Common myeloid progenitor, CD34-positive (primary cell): ENCODE measurements at places on chromosomes 13 and 19.
A peak's percentile ranks its signal among the peaks of the same experiment; 100 is the strongest.

DNA sequence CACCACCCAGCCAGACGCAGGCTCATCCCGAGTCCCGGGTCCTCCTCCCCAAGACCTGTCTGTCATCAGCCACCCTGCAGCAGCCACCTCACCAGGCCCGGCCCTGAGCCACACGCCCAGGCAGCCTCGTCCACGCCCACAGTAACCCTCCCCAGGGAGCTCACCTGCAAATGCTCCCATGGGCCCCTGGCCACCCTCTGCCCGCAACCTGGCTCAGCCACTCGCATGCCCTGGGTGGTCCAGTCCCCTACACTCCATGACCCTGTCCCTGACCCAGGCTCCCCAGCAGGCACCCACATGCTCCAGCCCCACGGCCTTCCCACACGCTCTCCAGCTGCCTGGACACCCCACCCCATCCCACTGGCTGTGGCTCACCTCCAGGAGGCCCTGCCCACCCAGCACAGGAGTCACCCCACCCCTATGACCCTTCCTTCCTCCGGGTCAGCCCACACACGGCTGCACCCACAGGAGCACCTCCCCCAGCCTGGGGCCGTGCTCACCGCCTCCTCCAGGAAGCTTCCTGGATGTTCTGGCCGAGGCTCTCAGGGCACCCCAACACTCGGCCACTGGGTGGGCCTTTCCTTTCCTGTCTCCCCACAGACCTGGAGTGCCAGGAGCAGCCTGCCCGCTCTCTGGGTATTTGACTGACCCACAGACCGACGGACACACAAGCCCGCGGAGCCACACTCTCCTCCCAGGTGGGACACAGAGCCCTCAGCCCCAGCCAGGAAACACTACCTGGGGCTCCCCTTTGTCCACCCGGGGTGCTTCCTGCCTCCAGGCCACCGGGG, 3.6 kb downstream of the TMEM259 start:
- no peak overlapping the region for H3K4me3 ChIP-seq
- no peak for DNase-seq
- H3K27ac ChIP-seq: peak overlapping the region; percentile 61
- peaks cover 13% of the 10 kb centered on the region for H3K36me3 ChIP-seq

DNA sequence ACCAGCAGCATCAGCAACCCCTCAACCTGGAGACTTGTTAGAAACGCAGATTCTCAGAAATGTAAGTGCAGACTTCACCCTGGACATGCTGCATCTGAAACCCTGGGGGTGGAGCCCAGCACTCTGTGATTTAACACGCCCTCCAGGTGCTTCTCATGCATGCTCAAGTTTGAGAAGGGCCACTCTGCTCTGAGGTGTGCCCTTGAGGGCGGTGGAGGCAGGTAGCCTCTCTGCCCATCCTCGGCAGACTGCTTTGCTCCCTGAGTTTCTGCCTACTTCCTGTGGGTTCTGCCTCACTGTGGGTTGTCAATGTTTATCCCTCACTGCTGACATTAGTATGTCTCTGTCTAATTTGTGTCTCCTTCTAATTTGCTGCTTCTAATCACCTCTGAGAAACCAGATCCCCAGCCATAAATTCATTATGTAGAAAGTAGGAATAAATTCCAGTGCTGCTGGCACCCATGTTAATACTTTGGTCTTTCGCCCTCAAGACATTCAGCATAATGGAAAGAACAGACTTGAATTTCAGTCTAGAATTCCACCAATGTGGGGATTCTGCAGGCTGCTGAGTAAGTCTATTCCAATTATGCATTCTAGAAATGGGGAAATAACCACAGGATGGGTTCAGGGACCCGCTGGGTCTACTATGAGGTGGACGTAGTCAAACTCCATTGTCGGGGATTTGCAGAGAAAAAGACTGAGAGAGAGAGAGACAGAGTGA, 51.3 kb upstream of the CYSLTR2 start:
- no peak overlapping the region for H3K4me3 ChIP-seq
- no peaks in the 10 kb centered on the region for H3K27me3 ChIP-seq
- no peak for DNase-seq
- H3K27ac ChIP-seq: no peak overlapping the region
- H3K36me3 ChIP-seq: no peaks in the 10 kb centered on the region

GRCh38 chr13:32734511-32734910, 148.3 kb downstream of the PDS5B start:
- no peak overlapping the region for H3K27ac ChIP-seq
- H3K4me1 ChIP-seq: peaks cover 10% of the 10 kb centered on the region
- DNase-seq: no peak
- H3K36me3 ChIP-seq: peaks cover 16% of the 10 kb centered on the region
- H3K4me3 ChIP-seq: no peak overlapping the region

GRCh38 chr19:7596211-7596937, 711 bp downstream of the CAMSAP3 start:
- H3K27me3 ChIP-seq: peaks cover 36% of the 10 kb centered on the region
- no peak overlapping the region for H3K27ac ChIP-seq
- H3K36me3 ChIP-seq: no peaks in the 10 kb centered on the region

- no peaks in the 10 kb centered on the region for H3K4me1 ChIP-seq
- H3K36me3 ChIP-seq: no peaks in the 10 kb centered on the region
- no peak overlapping the region for H3K4me3 ChIP-seq
Measured at GRCh38 chr13:33918199-33918932, 100.4 kb downstream of the RFC3 start.

DNA sequence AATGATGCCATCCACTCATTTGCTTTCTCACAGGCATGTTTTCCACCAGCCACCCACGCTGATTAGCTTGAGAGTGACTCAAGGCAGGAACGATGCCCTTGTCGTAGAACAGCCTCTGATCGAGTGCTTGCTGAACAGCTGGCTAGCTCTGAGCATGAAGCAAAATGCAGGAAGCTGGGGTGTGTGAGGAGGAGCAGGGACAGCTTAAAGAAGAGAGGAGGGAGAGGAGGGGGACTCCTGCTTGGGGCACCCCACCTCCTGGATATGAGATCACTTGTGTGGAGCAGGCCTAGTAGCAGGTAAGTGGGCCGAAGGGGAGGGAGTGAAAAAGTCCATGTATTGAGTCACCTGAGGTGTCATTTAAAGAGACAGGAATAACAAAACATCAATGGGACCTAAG, 48.8 kb downstream of the IRS2 start:
- H3K4me1 ChIP-seq: peaks cover 2% of the 10 kb centered on the region
- H3K36me3 ChIP-seq: no peaks in the 10 kb centered on the region
- H3K27me3 ChIP-seq: no peaks in the 10 kb centered on the region
- no peak for DNase-seq
- no peak overlapping the region for H3K4me3 ChIP-seq

DNA sequence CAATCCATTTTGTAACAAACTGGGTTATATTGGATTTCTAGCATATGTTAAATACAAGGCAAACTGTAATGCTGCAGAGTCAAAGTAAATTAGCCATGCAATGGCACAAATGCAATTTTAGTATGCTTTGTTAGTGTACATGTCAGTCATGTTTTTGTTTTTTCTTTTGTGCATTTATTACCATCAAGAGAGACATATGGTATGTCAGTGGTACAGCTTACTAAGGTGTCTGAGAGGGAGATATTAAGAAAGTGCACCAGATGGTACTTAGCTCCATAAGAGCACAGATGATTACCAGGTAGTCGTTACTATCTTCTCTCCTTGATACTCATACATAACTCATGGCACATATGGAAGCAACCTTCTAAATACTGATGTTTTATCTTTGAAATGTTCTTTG, 550.3 kb downstream of the GPC5 start:
- no peak for DNase-seq
- H3K27ac ChIP-seq: no peak overlapping the region
- no peaks in the 10 kb centered on the region for H3K27me3 ChIP-seq

DNA sequence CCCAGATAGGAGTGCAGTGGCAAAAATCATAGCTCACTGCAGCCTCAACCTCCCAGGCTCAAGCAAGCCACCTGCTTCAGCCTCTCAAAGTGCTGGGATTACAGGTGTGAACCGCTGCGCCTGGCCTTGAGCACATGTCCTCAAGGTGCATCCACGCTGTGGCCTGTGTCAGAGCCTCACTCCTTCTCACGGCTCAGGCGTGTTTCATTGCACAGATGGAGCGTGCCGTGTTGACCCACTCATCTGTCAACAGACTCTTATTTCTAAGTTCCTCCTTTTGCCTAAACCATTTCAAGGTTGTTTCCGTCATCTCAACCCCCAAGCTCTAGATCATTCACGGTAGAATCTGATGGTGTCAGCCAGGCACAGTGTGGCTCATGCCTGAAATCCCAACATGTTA, 28.2 kb downstream of the ATP8B3 start:
- peak; percentile 68 for DNase-seq
- H3K4me3 ChIP-seq: no peak overlapping the region
- no peaks in the 10 kb centered on the region for H3K4me1 ChIP-seq
- peaks cover 76% of the 10 kb centered on the region for H3K27me3 ChIP-seq
- no peak overlapping the region for H3K27ac ChIP-seq

DNA sequence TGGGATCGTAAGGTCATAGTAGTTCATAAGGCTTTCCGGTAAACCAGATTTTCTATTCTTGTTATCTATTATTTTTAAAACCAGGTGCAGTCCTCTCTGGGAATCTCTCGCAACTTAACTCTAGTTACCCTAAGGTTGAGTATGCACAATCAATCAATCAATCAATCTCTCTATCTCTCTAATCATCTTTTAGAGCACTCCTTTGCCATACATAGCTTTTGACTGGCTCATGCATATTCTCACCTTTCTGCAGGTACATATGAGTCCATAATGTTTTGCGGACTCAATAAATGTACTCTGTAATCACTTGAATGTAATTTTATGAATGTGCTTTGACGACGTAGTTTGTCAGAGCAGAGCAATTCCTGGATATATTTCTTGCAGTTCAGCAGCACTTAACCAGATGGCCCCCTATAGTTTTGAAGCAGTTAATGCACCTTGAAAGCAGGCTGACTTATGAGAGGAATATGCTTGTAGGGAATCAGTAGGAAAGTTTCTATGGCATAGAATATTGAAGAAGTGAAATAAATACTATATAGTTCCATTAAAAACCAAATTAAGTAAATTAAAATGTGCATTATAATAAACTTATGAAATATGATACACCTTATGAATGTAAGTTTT, 524.7 kb downstream of the GPC5 start:
- H3K27me3 ChIP-seq: no peaks in the 10 kb centered on the region
- no peak overlapping the region for H3K4me3 ChIP-seq
- H3K4me1 ChIP-seq: no peaks in the 10 kb centered on the region
- no peak for DNase-seq
- no peak overlapping the region for H3K27ac ChIP-seq

GRCh38 chr19:56114778-56115110, 6.4 kb downstream of the ZNF787 start:
- peak overlapping the region; percentile 6 for H3K27ac ChIP-seq
- no peak overlapping the region for H3K4me3 ChIP-seq
- DNase-seq: no peak
- H3K27me3 ChIP-seq: no peaks in the 10 kb centered on the region
- H3K36me3 ChIP-seq: no peaks in the 10 kb centered on the region

- DNase-seq: no peak
- no peaks in the 10 kb centered on the region for H3K27me3 ChIP-seq
- no peaks in the 10 kb centered on the region for H3K4me1 ChIP-seq
- no peak overlapping the region for H3K27ac ChIP-seq
- H3K36me3 ChIP-seq: no peaks in the 10 kb centered on the region
Measured at GRCh38 chr13:43758834-43759233, 27.9 kb downstream of the ENOX1 start.

DNA sequence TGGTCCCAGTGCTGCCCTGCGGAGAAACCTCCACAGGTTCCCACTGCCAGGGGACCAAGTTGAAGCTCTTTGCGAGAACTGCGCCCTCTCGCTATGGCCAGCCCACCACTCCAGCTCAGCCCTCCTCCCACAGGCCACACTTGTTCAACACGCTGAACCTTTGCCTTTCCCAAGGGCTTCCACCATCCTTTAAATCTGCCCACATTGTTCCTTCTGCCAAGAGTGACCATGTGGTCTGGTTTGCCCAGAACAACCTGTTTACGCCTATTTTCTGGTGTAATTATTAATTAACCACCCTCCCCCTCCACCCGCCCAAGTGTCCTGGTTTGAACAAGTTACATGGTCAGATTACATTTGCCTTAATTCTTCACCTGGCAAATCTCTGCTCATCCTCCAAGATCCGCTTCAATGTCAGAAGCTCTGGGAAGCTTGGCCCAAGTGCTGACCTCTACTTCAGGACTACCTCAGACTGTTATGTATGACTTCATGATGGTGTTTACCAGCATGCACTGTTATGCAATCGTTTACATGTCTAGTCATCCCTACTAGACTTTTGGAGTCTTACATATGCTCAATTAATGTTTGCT, 12.0 kb upstream of the USP12 start:
- no peaks in the 10 kb centered on the region for H3K36me3 ChIP-seq
- no peak for DNase-seq
- no peaks in the 10 kb centered on the region for H3K27me3 ChIP-seq

GRCh38 chr13:26475176-26476110, 82.0 kb upstream of the WASF3 start:
- H3K36me3 ChIP-seq: no peaks in the 10 kb centered on the region
- peaks cover 9% of the 10 kb centered on the region for H3K4me1 ChIP-seq
- H3K27ac ChIP-seq: no peak overlapping the region
- H3K4me3 ChIP-seq: peak overlapping the region; percentile 61

- no peak overlapping the region for H3K4me3 ChIP-seq
- no peak for DNase-seq
- no peak overlapping the region for H3K27ac ChIP-seq
- H3K27me3 ChIP-seq: no peaks in the 10 kb centered on the region
Measured at GRCh38 chr13:96743296-96744089, 250.8 kb downstream of the OXGR1 start.

- no peaks in the 10 kb centered on the region for H3K27me3 ChIP-seq
- H3K4me3 ChIP-seq: no peak overlapping the region
- DNase-seq: no peak
- H3K4me1 ChIP-seq: no peaks in the 10 kb centered on the region
- H3K27ac ChIP-seq: no peak overlapping the region
Measured at GRCh38 chr13:107043021-107043956, 475.4 kb upstream of the ARGLU1 start.
